ENCODE measurements at places on chromosomes 2 and 18.

- DNase-seq, result no peak
These were observed 11.5 kb upstream of the EIF2AK3 start for GRCh38 chr2:88638743-88639142.

GRCh38 chr2:109427661-109428091 is 186.1 kb downstream of the SEPTIN10 start:
- DNase-seq, result no peak

DNA sequence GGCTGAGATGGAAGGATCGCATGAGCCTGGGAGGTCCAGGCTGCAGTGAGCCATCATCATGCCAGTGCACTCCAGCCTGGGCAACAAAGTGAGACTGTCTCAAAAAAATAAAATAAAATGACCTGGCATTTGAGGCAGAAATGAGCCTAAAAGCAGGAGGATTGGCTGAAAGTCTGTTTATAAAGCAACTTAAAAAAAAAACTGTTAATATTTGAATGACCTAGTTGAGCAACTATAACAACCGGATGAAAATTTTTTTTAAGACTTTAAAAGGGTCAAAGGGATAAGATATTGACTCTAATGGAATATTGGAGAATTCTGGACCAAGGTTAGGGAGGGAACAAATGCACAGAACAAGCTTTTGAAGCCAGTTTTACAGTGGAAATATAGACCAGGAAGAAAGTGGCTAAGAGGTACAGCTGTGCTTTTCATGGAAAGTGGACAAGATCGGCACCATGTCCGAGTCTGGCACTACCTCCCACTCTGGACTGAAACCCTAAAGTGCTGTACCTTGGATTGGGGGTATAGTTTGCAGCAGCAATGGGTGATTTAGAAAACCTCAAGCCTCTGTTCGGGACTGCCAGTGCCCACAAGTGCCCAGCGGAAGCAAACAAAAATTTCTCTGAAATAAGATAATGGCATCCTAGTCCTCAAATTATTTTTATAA is 33.2 kb upstream of the ELAC1 start:
- DNase-seq, result no peak

DNA sequence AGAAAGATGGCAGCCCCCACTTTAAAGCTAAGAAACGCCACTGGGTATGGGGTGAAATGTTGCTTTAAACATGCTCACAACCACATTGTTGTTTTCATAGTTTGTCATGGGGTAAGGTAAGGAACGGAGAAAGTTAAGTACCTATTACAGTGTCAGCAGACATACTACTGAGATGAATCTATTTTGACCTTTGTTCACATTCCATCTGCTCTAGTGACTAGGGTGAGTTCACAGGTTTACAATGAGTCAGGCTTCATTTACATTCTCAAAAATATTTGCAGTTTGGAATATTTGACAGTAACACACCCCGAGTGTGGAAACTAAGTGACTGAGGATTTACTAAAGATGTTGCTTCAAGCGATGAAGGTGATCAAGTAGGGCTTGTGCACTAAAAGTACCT is 428.7 kb upstream of the ACVR2A start:
- no peak for DNase-seq

DNA sequence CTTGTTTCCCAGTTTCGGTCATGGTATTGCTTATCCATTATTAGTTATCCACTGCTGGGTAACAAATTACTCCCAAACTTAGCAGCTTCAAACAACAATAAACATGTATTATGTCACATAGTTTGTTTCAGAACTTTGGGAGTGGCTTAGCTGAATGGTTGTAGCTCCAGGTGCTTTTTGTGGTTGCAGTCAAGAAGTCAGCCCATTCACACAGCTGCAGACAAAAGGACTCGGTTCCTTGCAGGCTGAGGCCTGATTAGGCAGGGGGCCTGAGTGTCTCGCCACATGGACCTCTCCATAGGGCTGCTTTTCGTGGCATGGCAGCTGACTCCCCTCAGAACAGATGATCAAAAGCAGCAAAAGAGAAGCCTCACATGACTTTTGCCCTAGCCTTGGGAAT is 58.2 kb upstream of the ITGA4 start:
- DNase-seq, result no peak

DNA sequence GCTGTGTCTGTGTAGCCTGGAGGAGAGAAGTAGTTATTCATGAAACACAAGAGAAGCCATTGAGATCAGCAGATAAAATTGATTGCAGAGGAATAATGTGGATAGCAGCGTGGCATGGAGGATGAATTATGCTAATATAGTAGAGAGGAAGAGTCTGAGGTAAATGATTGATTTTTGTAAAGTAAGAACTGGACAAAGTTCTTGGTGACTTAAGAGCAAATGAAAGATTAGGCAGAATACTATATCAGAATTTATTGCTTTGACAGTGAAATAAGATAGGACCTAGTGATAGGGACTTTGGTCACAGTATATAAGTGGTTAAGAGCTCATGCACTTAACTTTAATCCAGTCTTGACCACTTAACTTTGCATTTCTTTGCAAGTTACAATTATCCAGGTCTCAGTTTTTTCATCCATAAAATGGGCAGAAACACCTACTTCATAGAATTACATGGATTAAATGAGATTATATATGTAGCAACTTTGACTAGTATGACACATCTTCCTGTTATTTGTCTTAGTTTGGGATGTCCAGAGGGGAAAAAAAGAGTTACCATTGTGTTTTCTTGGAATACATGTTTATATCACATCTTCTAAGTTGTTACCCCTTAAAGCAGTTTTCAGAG is 29.1 kb downstream of the ACVR2A start:
- no peak for DNase-seq

DNA sequence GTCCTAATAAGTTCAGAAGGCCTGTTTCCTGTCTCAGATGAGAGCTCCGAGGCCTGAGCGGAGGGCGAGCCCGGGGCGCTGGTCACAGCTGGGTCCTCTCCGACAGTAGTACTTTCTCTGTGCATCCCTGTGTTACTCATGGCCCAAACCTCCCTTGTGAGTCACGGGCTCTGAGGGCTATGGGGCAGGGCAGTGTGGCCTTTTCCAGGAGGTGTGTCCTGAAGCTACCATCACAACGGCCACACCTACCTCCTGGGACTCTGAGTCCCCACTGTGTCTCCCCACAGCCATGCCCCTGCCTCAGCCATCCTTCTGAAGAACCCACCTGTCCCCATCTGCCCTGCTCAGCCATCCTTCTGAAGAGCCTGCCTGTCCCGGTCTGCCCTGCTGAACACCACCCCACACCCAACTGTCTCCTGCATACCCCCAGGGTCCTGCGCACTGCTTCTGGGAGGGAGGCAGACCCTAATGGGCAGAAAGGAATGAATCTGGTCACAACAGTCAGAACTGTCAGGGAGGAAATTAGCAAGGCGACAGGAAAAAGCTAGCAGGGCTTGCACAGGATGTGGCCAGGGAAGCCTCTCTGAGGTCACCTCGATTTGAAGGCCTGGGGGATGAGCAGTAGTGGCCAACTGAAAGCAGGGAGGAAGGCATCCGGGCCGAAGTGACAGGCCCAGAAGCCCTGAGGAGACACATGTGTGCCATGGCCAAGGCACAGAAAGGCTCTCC is 145.4 kb upstream of the RIOK3 start:
- DNase-seq, result no peak

- peak; percentile 79 for DNase-seq
These were observed 4.5 kb upstream of the OSR1 start for GRCh38 chr2:19362755-19363473.

DNA sequence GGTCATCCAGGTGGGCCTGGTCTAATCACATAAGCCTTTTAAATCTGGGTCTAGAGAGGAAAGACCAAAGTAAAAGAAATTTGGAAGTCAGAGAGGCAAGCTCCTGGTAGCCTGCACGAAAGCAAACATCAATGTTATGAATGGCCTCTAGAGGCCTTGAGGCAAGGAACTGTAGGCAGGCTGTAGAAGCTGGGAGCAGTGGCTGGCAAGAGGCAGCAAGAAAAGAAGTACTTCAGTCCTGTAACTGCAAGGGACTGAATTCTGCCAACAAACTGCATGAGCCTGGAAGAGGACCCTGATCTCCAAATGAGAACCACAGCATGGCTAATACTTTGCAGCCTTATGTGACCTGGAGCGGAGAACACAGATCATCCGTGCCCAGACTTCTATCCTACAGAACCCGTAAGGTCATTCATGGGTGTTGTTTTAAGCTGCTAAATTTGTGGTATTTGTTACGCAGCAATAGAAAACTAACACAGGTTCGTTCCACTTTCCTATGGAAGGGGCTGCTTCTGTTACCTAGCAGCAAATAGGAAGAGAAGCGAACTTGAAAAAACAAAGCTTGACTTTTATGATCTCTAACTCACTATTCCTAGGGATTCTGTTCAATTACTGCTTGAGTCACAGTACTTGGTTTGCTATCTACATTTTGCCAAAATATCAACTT is 1.2 kb downstream of the IMMT start:
- no peak for DNase-seq

DNA sequence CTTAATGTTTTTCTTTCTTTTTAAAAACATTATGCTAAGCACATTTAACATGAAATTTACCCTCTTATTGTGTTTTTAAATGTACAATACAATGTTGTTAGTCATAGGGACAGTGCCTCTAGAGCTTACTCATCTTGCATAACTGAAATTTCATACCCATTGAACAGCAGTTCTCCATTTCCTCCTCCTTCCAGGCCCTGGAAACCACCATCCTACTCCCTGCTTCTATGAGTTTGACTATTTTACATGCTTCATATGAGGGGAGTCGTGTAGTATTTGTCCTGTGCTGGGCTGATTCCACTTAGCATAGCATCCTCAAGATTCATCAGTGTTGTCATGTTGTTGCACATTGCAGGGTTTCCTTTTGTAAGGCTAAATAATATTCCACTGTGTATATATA is 92.6 kb downstream of the SPATS2L start:
- DNase-seq, result no peak

GRCh38 chr2:108994178-108994577 is 5.2 kb upstream of the EDAR start:
- DNase-seq, result no peak

Measured in NCI-H1105 treated with DMSO at 0.1 percent for 48 hours (cell line).